ENCODE measurements at places on chromosomes 5 and 9. TPM values are rescaled to one million over a fixed set of nuclear protein-coding genes. Genes with fewer than 3 reads are reported as not detected.

CORO2A gene
- total RNA-seq = 8.2 TPM

ZNF474 gene
- not detected for total RNA-seq

DNA sequence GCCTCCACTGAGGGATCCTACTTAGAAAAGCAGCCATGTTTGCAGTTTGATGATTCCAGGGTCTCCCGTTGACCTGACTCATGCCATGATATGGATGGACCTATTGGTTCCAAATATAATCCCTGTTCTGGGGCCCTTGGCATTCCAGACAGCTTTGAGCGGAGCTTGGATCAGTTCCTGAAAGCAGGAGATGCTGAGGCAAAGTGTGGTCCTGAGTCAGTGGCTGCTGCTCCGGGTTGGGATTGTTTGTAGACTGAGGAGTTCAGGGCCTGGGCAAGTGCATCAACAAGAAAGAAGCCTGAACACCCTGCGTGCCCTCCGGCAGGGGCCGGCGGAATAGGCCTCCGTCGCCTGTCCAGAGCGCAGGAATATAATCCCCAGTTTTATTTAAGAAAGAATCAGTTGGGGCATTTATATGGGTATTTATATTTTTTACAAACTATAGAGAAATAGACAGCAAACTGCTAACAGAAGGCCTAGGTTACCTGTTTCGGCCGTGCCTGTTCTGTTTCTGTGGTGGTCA lies 50.6 kb downstream of the LRSAM1 start:
- H3K36me3 ChIP-seq = peaks cover 3% of the 10 kb centered on the region
- H3K4me3 ChIP-seq = no peak overlapping the region
- H3K4me1 ChIP-seq = no peaks in the 10 kb centered on the region
- no peak for DNase-seq

DNA sequence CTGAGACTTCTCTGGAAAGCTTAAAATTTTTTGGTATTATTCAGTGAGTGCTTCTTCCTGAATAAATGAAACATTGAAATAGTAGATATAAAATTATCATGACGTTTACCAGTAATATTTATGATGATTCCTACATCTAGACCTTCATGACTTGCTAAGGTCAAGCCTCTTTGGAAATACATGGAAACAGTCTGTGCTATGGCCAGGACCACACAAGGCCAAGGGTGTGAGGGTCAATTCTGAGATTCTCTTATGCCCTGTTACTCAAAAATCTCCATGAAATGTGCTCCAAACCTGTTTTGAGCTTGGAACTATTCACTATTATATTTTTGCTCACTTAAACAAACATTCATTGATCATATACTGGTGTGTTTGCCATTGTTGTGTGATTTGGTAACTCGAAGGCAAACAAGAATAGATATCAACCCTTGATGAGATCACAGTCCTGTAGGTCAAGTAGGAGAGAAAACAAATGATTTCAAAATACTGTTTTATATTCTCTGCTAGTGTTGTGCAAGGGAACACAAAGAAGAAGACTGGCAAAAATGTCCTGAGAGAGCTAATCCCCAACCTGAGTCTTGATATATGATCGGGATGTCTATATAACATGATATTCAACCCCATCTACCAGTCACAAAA lies 1254.9 kb upstream of the DMAC1 start:
- no peaks in the 10 kb centered on the region for H3K4me1 ChIP-seq
- H3K36me3 ChIP-seq = no peaks in the 10 kb centered on the region
- DNase-seq = no peak
- no peaks in the 10 kb centered on the region for H3K27me3 ChIP-seq
- no peak overlapping the region for H3K27ac ChIP-seq

DNA sequence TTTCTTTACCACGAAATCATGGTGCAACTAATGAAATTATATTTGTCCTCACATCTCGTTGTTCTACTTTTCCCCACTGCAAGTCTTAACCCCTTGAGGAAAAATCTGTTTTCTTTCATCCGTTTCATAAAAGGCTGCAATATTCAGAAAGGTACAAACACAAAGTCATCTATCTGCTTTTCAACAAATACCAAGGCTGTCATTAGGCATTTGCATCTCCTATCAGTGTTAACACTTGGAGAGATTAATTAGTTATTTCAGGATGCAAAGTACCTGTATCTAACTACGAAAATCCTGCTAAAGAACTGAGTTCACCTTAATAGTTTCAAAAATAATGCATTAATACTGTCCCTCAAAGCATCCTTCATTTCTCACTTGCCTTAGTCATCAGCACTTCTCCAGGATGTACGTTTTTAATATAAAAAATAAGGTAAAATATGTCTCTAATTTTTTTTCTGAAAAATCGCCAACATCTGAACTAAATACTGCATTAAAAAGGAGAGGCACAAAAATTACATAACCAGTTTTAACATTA lies 1.8 kb downstream of the ARRDC3 start:
- H3K4me3 ChIP-seq = peak overlapping the region; percentile 87
- peaks cover 36% of the 10 kb centered on the region for H3K4me1 ChIP-seq
- DNase-seq = no peak
- no peaks in the 10 kb centered on the region for H3K27me3 ChIP-seq
- peak overlapping the region; percentile 97 for H3K27ac ChIP-seq

DNA sequence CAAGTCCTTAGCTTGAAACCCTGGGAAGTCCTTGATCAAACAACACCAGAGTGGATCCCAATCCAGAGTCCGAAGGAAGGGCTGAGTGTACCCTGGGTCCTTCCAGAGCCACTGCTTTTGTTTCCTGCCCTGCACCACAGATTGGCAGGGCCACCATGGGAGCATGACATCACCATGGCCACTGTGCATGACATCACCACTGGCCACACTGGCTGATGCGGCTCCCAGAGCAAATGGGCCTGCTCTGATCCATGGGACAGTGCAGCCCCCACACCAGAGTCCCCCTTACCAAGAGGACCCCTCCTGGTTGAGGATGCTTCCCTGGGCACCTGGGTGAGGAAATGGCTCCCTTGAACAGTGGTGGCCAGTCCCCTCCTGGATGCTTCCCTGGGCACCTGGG lies 9.9 kb downstream of the SLC6A3 start:
- no peaks in the 10 kb centered on the region for H3K36me3 ChIP-seq
- no peak overlapping the region for H3K4me3 ChIP-seq
- DNase-seq = no peak

GRCh38 chr5:111197523-111197922 lies 26.7 kb upstream of the CAMK4 start:
- no peak overlapping the region for H3K27ac ChIP-seq
- peaks cover 4% of the 10 kb centered on the region for H3K4me1 ChIP-seq
- H3K36me3 ChIP-seq = no peaks in the 10 kb centered on the region
- no peak overlapping the region for H3K4me3 ChIP-seq
- DNase-seq = no peak

- H3K27me3 ChIP-seq = no peaks in the 10 kb centered on the region
- peaks cover 24% of the 10 kb centered on the region for H3K4me1 ChIP-seq
- peaks cover 27% of the 10 kb centered on the region for H3K36me3 ChIP-seq
- DNase-seq = no peak
These were observed 119.3 kb downstream of the GALNT10 start for GRCh38 chr5:154309805-154310204.

- H3K27ac ChIP-seq = no peak overlapping the region
- H3K4me1 ChIP-seq = no peaks in the 10 kb centered on the region
- H3K27me3 ChIP-seq = no peaks in the 10 kb centered on the region
- H3K36me3 ChIP-seq = no peaks in the 10 kb centered on the region
- no peak overlapping the region for H3K4me3 ChIP-seq
These were observed 370.6 kb upstream of the PIK3R1 start for GRCh38 chr5:67844924-67845323.

Measured in activated CD4-positive, alpha-beta memory T cell treated with anti-CD3 and anti-CD28 coated beads, Interleukin-2, amount 10 ng/mL, durations not matched to agents 7 days and 5 days (primary cell).